ENCODE measurements at places on chromosomes 13 and 19. TPM values are rescaled to one million over a fixed set of nuclear protein-coding genes. Genes with fewer than 3 reads are reported as not detected.

- DNase-seq, result no peak
- H3K27me3 ChIP-seq, result peaks cover 2% of the 10 kb centered on the region
- H3K4me1 ChIP-seq, result peaks cover 43% of the 10 kb centered on the region
- peak overlapping the region; percentile 95 for H3K4me3 ChIP-seq
- no peaks in the 10 kb centered on the region for H3K36me3 ChIP-seq
Measured at GRCh38 chr19:6108721-6109633, 1.3 kb downstream of the RFX2 start.

GRCh38 chr19:6076675-6077463, 33.4 kb downstream of the RFX2 start:
- peaks cover 51% of the 10 kb centered on the region for H3K4me1 ChIP-seq
- no peaks in the 10 kb centered on the region for H3K27me3 ChIP-seq
- no peaks in the 10 kb centered on the region for H3K36me3 ChIP-seq
- DNase-seq, result peak; percentile 32
- peak overlapping the region; percentile 97 for H3K27ac ChIP-seq

GRCh38 chr13:31261241-31261640, 61.5 kb downstream of the B3GLCT start:
- no peak overlapping the region for H3K27ac ChIP-seq
- H3K4me3 ChIP-seq, result no peak overlapping the region
- DNase-seq, result no peak

DNA sequence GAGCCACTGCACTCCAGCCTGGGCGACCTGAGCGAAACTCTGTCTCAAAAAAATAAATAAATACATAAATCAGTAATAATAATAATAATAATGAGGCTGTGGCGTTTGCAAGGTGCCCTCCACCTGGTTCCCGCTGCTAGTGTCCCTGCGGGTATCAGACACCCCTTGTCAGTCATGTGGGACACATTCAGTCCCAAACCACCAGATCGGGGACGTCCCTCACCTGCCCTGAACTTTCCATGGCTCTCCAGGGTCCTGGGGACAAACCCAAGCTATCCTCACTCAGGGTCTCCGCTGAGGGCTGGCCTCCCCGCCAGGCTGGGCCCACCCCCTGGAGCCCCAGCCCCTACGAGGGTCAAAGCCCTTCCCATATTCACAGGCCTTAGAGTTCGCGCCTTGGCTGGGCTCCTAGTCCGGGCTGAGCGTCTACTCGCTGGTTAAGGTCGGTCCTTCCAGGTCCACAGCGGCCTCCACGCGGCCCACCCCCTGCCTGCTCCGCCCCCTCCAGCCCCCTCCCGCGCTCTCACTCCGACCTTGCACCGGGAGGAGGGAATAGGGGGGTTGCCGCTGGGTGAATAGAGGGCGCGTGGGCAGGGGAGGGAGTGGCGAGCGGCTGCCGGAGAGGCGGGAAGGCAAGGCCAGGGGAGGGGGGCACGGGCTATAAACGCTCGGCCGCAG, 349 bp upstream of the KISS1R start:
- peak; percentile 73 for DNase-seq
- H3K36me3 ChIP-seq, result no peaks in the 10 kb centered on the region
- no peak overlapping the region for H3K4me3 ChIP-seq
- H3K27ac ChIP-seq, result no peak overlapping the region
- peaks cover 11% of the 10 kb centered on the region for H3K4me1 ChIP-seq

DNA sequence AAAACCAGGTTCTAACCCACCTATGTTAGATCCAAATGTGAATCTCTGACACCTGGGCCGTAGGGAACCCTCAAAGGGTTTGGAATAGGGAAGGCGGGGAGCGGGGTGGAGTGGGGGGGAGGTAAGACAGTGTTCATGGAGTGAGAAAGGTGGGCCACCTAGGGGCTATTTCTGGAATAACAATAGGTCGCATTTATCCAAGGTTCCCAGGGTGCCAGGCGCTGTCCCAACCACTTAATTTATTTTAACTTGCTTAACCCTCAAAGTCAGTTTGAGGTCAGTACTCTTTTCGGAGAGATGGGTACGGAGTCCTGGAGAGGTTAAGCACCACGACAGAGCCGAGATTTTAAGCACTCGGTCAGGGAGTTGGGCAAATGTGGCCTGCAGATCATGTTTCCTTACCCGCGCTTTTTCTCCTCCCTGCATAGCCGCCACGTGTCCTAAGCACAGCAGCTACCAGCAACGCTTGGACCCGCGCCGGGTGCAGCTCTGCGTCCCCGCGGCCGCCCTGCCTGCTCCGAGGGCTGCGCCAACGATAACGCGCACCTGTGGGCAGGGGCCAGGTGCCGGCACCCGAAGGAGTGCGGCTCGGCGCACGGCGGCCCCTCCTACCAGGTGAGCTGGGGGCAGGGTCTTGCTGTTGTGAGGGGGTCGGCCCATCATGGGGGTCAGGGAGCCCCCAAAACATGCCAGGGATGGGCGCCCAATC, 25.0 kb upstream of the FXYD3 start:
- H3K4me1 ChIP-seq, result peaks cover 9% of the 10 kb centered on the region
- no peak overlapping the region for H3K4me3 ChIP-seq
- no peak overlapping the region for H3K27ac ChIP-seq
- H3K27me3 ChIP-seq, result no peaks in the 10 kb centered on the region

DNA sequence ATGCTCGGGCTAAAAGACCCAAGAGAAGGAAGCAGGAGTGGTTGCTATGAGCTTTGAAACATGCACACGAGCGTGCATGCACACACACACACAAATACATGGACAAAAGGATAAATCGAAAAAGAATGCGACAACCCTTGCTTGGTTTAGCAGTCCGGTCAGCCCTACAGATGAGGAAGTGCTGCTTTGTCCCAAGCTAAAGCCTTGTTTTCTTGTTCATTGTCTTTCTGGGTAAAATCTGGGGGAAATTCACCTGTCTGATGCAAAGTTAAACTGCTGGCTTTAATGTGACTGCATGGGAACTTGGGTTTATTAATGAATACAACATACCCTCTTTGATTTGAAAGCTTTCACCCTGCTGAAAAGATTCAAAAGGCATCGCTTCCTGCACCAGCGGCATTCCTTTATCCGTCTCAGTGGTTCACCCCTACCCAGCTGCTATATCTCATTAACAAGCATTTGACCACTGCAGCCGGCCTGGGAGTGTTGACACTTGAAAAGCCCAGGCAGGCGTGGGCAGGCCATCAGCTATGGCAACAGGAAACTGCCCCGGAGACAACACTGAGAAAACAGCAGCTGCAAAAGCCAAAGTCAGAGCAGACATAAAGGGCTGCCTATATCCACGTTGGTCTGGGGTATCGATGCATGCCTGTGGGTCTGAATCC, 301.7 kb downstream of the NDFIP2 start:
- peak overlapping the region; percentile 10 for H3K4me3 ChIP-seq
- no peaks in the 10 kb centered on the region for H3K36me3 ChIP-seq
- peaks cover 26% of the 10 kb centered on the region for H3K4me1 ChIP-seq
- H3K27ac ChIP-seq, result peak overlapping the region; percentile 70
- H3K27me3 ChIP-seq, result no peaks in the 10 kb centered on the region

- peaks cover 5% of the 10 kb centered on the region for H3K36me3 ChIP-seq
- no peaks in the 10 kb centered on the region for H3K4me1 ChIP-seq
- H3K4me3 ChIP-seq, result no peak overlapping the region
- DNase-seq, result no peak
Measured at GRCh38 chr19:16363133-16363851, 38.7 kb downstream of the KLF2 start.

GRCh38 chr13:46632176-46632575, 79.2 kb downstream of the LRCH1 start:
- peaks cover 3% of the 10 kb centered on the region for H3K36me3 ChIP-seq
- no peak overlapping the region for H3K27ac ChIP-seq
- H3K4me3 ChIP-seq, result no peak overlapping the region
- no peak for DNase-seq
- H3K27me3 ChIP-seq, result no peaks in the 10 kb centered on the region

DNA sequence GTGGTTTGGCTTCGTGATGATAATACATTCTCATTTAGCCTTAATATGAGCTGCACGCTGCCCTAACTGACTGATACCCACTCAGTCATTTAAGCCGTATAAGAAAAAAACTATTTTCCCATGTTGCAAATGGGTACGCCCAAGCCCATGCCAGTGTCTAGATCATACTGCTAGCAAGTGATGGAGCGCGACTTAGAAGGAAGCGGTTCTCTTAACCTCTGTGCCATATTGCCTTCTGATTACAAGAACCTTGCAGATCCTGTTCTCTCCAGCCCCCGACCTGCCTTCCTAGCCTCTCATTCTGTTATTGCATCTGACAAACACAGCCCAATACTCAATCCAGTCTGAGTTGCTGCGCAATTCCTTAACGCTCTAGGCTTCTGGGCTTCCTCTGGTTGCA, 603 bp downstream of the GPALPP1 start:
- peaks cover 48% of the 10 kb centered on the region for H3K4me1 ChIP-seq
- H3K4me3 ChIP-seq, result peak overlapping the region; percentile 97
- peak overlapping the region; percentile 99 for H3K27ac ChIP-seq
- H3K36me3 ChIP-seq, result peaks cover 2% of the 10 kb centered on the region
- DNase-seq, result no peak

GRCh38 chr13:30615866-30616541, 1.7 kb upstream of the USPL1 start:
- DNase-seq, result no peak
- no peaks in the 10 kb centered on the region for H3K36me3 ChIP-seq
- H3K4me1 ChIP-seq, result peaks cover 16% of the 10 kb centered on the region
- no peaks in the 10 kb centered on the region for H3K27me3 ChIP-seq
- no peak overlapping the region for H3K27ac ChIP-seq

DNA sequence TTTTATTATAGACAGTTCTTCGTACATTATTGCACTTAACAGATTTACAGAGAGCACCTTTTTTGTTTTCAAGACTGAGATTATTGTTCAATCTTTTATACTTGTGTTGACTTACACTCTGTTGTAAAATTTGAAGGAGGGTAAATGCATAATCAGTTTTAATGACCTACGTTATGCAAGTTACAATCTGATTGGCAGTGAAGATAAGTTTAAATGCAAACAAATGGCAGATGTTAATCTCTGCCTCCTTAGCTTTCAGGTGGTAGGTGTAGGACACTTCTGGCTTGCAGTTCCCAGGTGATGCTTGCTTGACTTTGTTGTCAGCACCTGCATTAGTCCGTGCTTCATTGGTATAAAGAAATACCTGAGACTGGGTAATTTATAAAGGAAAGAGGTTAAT, 424.9 kb downstream of the FGF9 start:
- H3K36me3 ChIP-seq, result no peaks in the 10 kb centered on the region
- H3K4me1 ChIP-seq, result peaks cover 29% of the 10 kb centered on the region
- H3K27me3 ChIP-seq, result no peaks in the 10 kb centered on the region
- no peak overlapping the region for H3K27ac ChIP-seq

GRCh38 chr13:114283576-114283975, 2.2 kb downstream of the UPF3A start:
- H3K36me3 ChIP-seq, result peaks cover 24% of the 10 kb centered on the region
- no peaks in the 10 kb centered on the region for H3K27me3 ChIP-seq
- peak overlapping the region; percentile 67 for H3K27ac ChIP-seq
- DNase-seq, result no peak

DNA sequence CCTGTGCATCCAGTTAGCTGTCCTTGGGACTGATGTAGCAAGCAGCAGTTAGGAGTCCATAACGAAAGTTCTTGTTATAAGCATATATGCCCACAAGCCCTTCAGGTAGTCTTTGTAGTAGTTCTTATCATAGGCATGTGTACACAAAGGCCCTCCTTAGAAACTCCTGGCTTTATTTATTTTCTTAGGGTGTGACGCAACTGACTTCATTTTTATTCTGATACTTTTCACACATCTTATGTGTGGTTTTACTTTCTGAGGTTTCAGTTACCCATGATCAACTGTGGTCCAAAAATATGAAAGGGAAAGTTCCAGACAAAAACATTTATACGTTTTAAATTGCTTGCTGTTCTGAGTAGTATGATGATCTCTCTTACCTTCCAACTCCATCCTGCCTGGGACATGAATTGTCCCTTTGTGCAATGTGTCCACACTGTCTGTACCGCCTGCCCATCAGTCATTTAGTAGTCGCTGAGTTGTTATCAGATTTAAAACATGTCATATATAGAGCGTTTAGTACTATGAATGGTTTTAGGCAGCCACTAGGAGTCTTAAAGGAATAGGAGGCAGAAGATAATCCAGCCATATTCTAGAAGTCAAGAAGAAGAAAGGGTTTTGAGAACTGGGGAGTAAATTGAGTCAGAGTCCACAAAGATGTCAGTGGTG, 19.4 kb downstream of the GPC5 start:
- no peak for DNase-seq
- H3K4me1 ChIP-seq, result no peaks in the 10 kb centered on the region
- no peaks in the 10 kb centered on the region for H3K36me3 ChIP-seq
- no peak overlapping the region for H3K4me3 ChIP-seq
- H3K27ac ChIP-seq, result no peak overlapping the region
- peaks cover 7% of the 10 kb centered on the region for H3K27me3 ChIP-seq

- no peaks in the 10 kb centered on the region for H3K27me3 ChIP-seq
- H3K4me1 ChIP-seq, result no peaks in the 10 kb centered on the region
- no peaks in the 10 kb centered on the region for H3K36me3 ChIP-seq
- H3K27ac ChIP-seq, result peak overlapping the region; percentile 24
- no peak for DNase-seq
Measured at GRCh38 chr13:102897371-102898138, 51.7 kb downstream of the ERCC5 start.

GRCh38 chr13:37795326-37795725, 74.2 kb downstream of the TRPC4 start:
- peaks cover 16% of the 10 kb centered on the region for H3K4me1 ChIP-seq
- DNase-seq, result no peak
- H3K4me3 ChIP-seq, result no peak overlapping the region
- H3K27me3 ChIP-seq, result no peaks in the 10 kb centered on the region

DNA sequence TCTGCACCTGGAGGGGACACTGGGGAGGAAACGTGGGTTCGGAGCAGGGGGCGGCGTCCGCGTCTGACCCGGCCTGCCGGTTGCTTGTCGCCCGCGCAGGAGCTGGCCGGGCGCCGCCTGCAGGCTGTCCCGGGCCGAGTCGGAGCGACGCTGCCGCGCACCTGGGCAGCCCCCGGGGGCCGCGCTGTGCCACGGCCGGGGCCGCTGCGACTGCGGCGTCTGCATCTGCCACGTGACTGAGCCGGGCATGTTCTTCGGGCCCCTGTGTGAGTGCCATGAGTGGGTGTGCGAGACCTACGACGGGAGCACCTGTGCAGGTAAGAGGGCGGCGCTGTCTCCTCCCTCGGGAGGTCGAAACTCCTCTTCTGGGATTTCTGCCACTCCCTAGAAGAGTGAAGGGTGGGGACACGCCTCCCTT, 1.3 kb downstream of the ITGBL1 start:
- DNase-seq, result no peak
- peak overlapping the region; percentile 95 for H3K4me3 ChIP-seq
- H3K27ac ChIP-seq, result peak overlapping the region; percentile 96
- H3K4me1 ChIP-seq, result peaks cover 87% of the 10 kb centered on the region
- H3K27me3 ChIP-seq, result no peaks in the 10 kb centered on the region

GRCh38 chr19:3784607-3785450, 1.4 kb downstream of the MATK start:
- H3K4me1 ChIP-seq, result no peaks in the 10 kb centered on the region
- peak overlapping the region; percentile 31 for H3K4me3 ChIP-seq
- H3K36me3 ChIP-seq, result peaks cover 9% of the 10 kb centered on the region
- no peak overlapping the region for H3K27ac ChIP-seq

GRCh38 chr13:93859716-93860115, 619.8 kb downstream of the DCT start:
- no peak overlapping the region for H3K4me3 ChIP-seq
- H3K4me1 ChIP-seq, result peaks cover 50% of the 10 kb centered on the region
- H3K36me3 ChIP-seq, result no peaks in the 10 kb centered on the region
- DNase-seq, result no peak
- H3K27me3 ChIP-seq, result no peaks in the 10 kb centered on the region

The IFNL2 gene
- total RNA-seq, result not detected

The SHISA2 gene
- 113 TPM for total RNA-seq

The CGB3 gene
- not detected for total RNA-seq

The RNF17 gene
- not detected for total RNA-seq

The KASH5 gene
- not detected for total RNA-seq

The ZNF221 gene
- 8.7 TPM for total RNA-seq

The ZNF536 gene
- not detected for total RNA-seq

The ZNF677 gene
- 21.5 TPM for total RNA-seq

The CEACAM6 gene
- total RNA-seq, result not detected

The ACTMAP gene
- total RNA-seq, result 10.4 TPM
